ENCODE measurements at places on chromosomes 13 and 19.
A peak's percentile ranks its signal among the peaks of the same experiment; 100 is the strongest.

- no peak for DNase-seq
Observed at GRCh38 chr19:17803264-17803896, 8.4 kb downstream of the B3GNT3 start.

GRCh38 chr13:113466383-113466782 is 13.1 kb upstream of the ADPRHL1 start:
- DNase-seq, result no peak

- DNase-seq, result no peak
Observed at GRCh38 chr13:93628136-93628797, 401.7 kb downstream of the GPC6 start.

GRCh38 chr19:12543855-12544254 is 7.4 kb downstream of the ZNF564 start:
- DNase-seq, result no peak

DNA sequence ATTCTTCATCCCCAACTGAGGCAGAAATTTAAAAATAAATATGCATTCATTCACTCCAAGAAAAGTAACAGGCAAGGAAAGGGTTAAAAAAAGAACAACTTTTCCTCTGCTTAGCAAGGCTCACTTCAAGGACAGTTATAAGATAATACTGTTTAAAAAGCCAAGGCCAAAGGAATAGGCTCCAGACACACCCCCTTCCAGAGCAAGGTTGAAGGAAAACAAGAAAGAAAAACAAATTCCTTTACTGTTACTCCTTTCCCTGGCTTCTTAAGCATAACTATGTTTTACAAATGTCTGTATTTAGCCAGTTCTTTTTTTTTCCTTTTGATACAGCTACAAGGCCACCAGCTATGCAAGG is 8.5 kb downstream of the SIGLEC11 start:
- DNase-seq, result no peak

DNA sequence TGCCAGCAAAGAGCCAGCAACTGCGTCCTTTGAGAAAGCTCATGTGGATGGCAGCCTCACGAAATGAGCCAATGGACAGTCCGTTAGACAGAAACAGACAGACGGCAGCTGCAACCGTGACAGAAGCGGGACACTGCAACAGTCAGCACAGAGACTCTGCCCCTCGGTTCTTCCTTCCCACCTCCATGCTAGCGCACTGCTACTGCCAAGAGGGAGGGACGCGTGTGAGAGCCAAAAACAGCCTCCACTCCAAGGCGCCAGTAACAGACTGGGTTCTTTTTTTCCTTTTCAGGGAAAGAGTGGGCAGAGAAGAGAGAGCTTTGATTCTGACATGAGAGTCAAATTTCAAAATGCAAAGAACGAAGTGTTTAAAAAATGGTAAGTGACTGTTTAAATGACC is 77.5 kb downstream of the SERP2 start:
- no peak for DNase-seq

DNA sequence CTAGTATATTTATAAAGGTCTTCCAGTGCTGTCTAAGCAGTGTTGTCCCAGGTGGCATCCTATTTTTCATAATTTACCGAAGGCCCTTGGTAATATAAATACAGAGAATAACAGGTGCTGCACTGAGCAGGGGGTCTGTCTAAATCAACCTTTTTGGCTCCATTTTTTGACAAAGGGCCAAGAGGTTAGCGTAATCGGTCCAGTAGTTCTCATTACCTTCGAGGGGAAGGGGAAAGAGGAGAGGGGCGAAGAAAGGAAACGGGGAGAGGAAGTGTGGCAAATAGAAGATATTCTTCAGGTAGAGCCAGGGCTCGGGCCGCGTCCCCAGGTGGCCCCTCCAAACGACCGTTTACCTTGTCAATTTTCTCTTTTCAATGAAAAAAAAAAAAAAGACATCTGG is 749 bp upstream of the PAN3 start:
- DNase-seq, result no peak

DNA sequence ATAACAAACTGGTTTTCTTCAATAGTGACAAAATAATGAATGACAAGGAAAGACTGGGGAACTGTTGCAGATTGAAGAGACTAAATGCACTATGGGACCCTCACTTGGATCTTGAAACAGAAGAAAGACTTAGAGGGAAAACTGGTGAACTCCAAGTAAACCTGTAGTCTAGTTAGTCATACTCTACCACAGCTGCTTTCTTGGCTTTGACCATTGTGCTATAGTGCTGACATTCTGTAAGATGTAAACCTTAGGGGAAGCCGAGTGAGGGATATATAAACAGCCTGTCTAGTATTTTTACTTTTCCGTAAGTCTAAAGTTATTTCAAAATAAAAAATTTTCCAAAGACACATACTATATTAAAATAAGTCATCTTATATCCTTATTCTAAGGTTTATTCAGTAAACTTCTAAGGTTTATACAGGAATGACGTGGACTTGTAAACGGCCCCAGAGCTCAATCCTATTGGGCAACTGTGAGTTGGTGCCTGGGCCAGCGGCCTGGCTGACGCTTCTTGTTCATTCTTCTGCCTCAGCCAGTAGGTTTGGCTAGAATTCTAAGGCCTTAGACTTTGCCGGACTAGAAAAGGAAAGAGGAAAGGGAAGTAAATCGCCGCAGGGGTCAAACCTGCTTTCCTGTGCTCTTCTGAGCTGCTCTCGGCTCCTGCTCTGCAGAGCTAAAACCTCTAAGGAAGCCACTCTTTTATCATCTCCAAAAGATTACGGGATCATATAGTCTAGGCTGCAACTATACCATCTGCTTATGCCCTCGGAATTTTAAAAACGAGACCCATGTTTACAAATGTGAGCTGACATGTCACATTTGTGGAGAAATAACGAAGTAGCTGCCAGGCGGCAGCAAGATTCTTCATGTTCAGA is 33.6 kb upstream of the UBE2L5 start:
- DNase-seq, result no peak

GRCh38 chr19:13729859-13730258 is 34.5 kb upstream of the MRI1 start:
- no peak for DNase-seq

DNA sequence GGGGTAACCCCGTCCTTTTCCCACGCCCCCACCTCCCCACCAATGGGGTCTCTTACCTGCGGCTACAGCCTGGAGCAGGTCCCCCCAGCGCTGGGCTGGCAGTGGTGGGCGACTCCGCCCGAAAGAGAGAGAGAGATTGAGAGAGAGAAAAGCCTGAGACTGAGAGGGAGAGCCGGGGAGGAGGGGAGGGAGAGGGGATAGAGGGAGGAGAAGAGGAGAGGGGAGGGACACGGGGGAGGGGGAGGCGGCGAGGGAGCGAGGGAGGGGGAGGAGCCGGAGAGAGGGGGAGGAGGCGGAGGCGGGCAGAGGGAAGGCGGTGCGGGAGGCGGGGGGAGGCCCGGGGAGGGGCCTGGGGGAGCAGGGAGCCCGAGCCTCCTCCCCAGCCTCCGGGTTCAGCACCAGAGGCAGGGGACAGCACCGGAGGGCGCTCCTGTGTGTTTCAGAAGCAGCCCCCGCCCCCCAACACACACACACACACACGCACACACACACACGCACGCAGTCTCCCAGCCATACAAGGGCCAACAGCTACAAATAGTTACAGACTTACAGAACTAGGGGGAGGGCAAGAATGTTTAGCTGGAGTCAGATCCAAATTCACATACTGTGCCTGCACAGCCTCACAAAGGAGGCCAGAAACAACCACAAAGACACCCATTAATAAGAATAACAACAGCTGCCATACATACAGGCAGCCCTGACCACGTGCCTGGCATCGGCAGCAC is at the start of gene SLC8A2:
TSS of gene SLC8A2 (minus strand) at position 161 of the 725 bp plus-strand sequence. CDS start 5,490 bp downstream, outside the sequence.
- DNase-seq, result peak; percentile 86

GRCh38 chr19:858868-859843 is at the start of gene CFD:
CFD (plus strand) TSS chr19:859664; CDS start chr19:859690, 26 bp downstream.
- peak; percentile 46 for DNase-seq

GRCh38 chr13:99601535-99601934 is 100.3 kb downstream of the TM9SF2 start:
- no peak for DNase-seq

DNA sequence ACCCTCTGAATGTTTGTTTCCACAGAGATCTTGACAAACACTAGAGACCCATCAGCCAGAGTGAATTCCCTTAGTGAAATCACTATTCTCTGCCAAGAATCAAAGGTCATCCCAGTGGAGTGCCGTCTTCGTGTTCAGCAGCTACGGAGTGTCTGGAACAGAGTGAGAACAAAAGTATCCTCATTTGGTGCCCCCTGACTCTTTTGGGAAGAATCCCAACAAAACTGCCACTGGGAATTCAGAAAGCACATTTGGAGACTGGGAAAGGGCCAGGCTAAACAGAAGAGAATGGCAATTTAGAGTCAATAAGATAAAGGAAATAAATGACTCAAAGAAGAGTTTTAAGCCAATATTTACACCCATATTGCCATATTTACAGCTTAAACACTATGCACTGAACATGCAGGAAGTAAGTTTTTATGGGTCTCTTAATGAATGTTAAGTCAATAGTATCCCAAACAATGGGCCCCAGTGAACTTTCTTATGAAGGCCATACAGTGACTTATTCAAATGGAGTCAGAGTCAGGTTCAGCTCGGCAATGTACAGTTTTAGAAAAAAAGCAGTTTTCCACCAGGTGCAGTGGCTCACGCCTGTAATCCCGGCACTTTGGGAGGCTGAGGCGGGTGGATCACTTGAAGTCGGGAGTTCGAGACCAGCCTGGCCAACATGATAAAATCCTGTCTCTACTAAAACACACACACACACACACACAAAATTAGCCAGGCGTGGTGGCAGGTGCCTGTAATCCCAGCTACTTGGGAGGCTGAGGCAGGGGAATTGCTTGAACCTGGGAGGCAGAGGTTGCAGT is 392.6 kb downstream of the KLF5 start:
- peak; percentile 43 for DNase-seq

DNA sequence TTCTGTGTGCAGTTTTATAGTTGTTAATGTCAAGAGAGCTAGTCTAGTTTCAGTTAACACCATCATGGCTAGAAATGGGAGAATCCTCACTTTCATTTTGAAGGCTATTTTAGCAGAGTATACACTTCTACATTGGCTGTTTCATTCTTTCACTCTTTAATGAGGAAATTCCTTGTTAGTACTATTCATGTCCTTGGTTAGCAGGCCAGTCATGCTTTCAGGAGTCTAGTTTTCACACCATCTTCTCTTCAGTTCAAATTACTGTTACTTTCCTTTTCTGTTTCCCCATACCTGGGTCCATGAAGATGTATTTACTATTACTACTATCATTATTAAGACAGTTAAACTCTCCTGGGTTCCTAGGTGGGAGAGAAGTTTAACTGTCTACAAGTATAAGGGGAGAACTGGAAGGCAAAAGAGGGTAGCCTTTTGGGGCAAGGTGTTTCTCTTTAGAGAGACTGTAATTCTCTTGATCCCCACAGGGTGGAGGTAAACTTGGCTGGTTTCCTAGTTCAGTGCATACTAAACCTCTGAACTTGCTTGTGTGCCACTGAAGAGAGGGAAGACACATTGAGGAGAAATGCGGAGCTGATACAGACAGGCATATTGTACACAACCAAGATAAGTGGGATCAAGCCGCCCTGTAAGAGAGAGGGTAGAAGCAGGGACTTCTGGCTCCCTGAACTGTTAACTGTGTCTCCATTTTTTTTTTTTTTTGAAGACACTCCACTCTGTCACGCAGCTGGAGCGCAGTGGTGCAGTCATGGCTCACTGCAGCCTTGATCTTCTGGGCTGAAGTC is 41.3 kb upstream of the IGFL4 start:
- peak; percentile 47 for DNase-seq

DNA sequence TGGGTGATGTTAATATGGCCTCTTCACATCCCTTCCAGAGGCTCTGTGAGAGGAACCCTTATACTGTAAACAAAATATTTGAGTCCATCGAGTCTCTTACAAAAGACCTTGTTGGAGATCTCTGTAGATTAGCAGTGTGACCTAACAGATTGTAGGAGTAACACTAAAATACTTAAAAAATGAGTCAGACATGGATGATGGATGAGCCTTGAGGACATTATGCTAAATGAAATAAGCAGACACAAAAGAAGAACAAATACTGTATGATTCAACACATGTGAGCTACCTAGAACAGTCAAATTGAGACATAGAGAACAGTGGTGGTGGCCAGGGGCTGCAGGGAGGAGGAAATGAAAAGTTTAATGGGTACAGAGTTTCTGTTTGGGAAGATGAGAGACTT is 152.2 kb upstream of the UBL3 start:
- no peak for DNase-seq

- DNase-seq, result peak; percentile 78
Observed at GRCh38 chr19:55118401-55118991, 1.1 kb upstream of the PPP1R12C start.

GRCh38 chr19:48629297-48629598 is 7.9 kb downstream of the DBP start:
- DNase-seq, result no peak

DNA sequence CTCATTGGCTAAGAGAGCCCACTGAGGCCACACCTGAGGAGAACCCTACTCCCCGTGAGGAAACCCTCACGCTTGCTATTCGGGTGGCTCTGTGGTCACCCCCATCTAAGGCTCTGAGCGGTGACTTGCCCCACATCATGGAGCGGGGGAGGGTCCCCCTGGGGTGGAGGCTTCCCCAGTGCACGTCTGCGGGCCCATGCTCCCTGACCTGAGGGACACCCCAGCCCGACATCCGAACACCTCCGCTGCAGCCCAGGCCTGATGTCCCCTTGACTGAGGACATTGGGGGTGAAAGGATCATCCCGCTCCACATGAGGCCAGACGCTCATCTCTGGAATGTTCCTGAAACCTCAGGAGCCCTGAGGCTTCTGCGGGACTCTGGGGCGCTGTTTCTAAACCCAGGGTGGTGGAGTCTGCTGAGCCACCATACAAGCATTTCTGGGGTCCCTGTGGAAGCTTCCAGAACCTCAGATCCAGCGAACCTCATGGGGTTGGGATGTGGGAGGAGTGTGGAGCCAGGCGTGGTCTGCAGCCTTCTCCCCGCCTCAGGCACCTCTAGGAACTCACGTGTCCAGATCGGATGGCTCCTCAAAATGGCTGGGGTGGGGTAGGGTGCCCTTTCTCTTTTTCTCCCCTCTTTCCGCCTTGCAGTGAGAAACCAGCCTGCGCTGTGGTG is 19.9 kb downstream of the TMED1 start:
- DNase-seq, result no peak

DNA sequence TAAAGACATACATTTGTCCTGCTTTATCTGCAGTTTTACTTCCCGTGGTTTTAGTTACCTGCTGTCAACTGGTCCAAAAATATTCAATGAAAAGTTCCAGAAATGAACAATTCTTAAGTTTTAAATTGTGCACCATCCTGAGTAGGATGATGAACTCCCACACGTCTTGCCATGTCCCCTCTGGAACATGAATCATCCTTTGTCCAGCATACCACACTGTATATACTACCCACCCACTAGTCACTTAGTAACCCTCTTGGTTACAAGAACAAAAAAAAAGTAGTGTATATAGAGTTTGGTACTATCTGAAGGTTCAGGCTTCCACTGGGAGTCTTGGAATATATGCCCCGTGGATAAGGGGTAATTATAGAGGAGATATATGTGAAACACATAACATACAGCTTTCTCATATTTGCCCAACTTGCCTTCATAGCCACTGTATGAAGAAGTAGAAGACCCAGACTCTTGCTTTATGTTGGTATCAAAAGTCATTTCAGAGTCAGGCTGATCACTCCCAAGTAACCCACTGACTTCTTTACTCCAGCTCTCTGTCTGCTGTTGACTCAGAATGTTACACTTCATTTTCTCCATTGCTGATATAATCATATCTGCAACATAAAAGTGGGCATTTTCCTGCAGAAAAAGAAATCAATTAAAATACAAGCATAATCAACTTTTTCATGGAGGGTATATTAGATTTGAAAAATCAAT is 19.3 kb downstream of the RUBCNL start:
- no peak for DNase-seq

- no peak for DNase-seq
Observed at GRCh38 chr19:31449379-31449778, 100.1 kb upstream of the TSHZ3 start.

GRCh38 chr13:44191504-44192171 is 182.0 kb upstream of the SERP2 start:
- DNase-seq, result peak; percentile 37

All from HuH-7 (cell line).